ENCODE measurements at places on chromosomes 1 and 21. TPM values are rescaled to one million over a fixed set of nuclear protein-coding genes. Genes with fewer than 3 reads are reported as not detected.

LRRC38 gene
- total RNA-seq: not detected

SELL gene
- 92.7 TPM for total RNA-seq

TCHHL1 gene
- not detected for total RNA-seq

FALEC gene
- total RNA-seq: not detected

FMN2 gene
- total RNA-seq: not detected

LYST gene
- total RNA-seq: 106 TPM

BRDT gene
- not detected for total RNA-seq

FCGR1A gene
- not detected for total RNA-seq

NEGR1 gene
- not detected for total RNA-seq

STYXL2 gene
- total RNA-seq: not detected

NBPF10 gene
- total RNA-seq: 3.2 TPM

HEYL gene
- not detected for total RNA-seq

PROK1 gene
- total RNA-seq: not detected

UBAP2L gene
- total RNA-seq: 277 TPM

SLAMF1 gene
- total RNA-seq: 114 TPM

POU3F1 gene
- total RNA-seq: 1.4 TPM

AKNAD1 gene
- not detected for total RNA-seq

LRRC71 gene
- total RNA-seq: not detected

PRR9 gene
- not detected for total RNA-seq

SLAMF9 gene
- total RNA-seq: not detected

SMYD2 gene
- 33.3 TPM for total RNA-seq

DENND2D gene
- 175 TPM for total RNA-seq
